Right renal pelvis (tissue), 4 donors: ENCODE measurements at places on chromosomes 11 and 22.

GRCh38 chr11:125155767-125156166, 8.8 kb upstream of the PKNOX2 start:
- no peak for DNase-seq

DNA sequence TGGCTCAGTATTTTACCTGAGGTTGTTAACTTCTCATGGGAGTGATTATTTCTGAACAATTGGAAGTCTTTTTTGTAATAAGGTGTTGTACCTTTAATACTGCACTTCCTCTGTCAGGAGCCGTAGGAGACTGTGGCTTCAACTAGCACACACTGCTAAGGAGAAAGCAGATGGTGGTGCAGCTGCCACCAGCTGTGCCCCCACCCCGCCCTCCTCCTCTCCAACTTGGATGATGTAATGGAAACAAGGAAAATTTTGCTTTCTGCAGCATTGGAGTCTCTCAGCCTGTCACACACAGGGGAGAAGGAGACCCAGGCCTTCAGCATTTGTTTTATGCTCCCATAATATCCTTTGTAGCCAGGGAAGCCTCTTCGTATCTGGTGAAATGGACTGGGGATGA, 91.2 kb downstream of the TEAD1 start:
- DNase-seq = no peak

- DNase-seq = no peak
Observed at GRCh38 chr11:119266063-119266462, 50.9 kb downstream of the MCAM start.

DNA sequence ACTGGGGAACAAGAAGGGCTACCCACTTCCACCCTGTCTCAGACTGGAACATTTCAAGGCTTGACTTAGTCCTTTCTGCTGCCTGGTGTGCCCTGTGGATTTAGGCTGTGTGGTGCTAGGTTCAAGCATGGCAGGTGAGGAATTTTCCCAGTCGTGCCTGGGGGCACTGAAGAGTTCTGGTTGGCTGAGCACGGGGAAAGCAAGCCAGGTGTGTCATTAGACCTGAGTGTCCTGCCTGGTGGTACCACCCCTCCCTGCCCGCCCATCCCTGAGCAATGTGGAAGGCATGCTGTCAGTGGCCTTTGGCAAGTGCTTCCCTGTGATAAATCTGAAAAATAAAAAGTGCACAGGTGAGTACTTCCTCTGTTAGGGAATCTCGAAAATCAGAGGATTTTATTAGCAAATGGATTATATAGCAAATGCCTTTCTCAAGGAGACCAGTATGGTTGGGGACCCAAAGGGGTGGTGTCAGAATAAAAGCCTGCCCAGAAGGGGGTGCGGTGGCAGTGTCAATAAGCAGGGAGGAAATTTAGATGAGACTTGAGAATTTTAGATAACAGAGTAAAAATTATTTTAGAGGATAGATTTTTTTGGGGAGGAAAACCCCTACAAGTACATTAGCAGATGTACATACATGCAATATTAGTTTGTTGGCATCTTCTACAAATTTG, 22.8 kb downstream of the TEAD1 start:
- no peak for DNase-seq

- DNase-seq = no peak
Observed at GRCh38 chr11:2307501-2308331, 5.9 kb downstream of the TSPAN32 start.

DNA sequence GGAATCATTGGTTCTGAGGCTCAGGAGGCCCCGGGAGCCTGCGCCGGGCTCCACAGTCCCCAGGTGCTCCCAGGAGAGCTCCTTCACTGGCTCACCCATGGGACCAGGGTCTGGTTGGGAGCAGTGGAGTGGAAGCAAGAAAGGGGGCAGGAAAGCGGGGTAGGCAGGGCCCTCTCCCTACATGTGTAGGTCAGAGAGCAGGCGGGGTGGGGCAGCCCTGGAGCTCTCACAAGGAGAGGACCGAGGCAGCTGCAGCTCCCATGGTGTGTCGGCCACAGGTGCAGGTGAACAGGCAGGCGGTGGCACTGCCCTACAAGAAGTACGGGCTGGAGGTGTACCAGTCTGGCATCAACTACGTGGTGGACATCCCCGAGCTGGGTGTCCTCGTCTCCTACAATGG, 28.3 kb downstream of the MUC2 start:
- no peak for DNase-seq

DNA sequence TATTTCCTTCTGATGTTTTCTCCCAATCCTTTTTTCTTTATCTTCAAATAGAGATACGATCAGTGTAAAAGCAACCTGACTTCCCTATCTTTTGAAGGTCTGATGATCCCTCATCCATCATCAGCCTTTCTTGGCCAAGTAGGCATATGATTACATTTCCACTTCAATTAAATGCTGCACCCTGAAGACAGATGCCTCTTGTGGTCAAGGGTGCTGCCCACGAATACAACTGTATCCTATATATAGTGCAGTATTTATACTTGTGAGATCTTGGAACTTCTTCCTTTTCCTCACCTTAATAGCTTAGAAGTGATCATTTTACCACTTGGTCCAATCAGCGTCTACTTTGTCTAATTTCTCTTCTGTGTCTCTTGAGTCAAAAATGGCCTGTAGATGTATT, 9.3 kb upstream of the ZNRF3 start:
- DNase-seq = no peak

GRCh38 chr11:2890466-2891294, 5.1 kb upstream of the CDKN1C start:
- DNase-seq = peak; percentile 61

GRCh38 chr11:123055191-123055901, 6.6 kb downstream of the HSPA8 start:
- DNase-seq = no peak

GRCh38 chr11:3802011-3802790, 4.8 kb upstream of the NUP98 start:
- no peak for DNase-seq

DNA sequence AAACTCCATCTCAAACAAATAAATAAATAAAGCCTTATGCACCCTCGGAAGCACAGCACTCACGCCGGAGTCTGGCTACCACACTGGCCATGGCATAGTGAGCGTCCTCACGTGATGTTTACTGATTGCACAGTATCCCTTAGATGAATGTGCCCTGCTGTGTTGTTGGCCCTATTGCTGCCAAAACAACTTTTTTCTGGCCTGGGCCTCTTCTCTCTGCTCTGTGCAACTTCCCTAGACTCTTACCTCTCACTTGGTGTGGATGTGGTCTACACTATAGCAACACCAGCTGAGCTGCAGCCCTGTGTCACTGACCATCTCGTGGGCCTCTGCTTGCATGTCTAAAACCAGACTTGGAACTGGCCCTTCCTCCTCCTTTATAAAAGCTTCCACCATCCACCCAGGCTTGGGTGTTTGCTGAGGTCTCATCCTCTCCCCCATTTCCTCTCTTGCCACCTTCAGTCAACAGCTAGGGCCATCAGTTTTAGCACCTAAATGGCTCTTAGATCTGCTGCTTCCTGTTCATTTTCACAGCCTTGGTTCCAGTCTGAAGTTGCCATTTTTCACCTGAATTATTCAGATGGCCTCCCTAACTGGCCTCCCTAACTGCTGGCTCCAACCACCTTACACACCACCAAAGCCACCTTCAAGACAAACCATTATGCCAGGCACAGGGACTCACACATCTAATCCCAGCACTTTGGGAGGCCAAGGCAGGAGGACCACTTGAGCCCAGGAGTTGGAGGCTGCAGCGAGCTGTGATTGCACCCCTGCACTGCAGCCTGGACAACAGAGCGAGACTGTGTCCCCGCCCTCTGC, 9.2 kb downstream of the ZNF74 start:
- DNase-seq = no peak

DNA sequence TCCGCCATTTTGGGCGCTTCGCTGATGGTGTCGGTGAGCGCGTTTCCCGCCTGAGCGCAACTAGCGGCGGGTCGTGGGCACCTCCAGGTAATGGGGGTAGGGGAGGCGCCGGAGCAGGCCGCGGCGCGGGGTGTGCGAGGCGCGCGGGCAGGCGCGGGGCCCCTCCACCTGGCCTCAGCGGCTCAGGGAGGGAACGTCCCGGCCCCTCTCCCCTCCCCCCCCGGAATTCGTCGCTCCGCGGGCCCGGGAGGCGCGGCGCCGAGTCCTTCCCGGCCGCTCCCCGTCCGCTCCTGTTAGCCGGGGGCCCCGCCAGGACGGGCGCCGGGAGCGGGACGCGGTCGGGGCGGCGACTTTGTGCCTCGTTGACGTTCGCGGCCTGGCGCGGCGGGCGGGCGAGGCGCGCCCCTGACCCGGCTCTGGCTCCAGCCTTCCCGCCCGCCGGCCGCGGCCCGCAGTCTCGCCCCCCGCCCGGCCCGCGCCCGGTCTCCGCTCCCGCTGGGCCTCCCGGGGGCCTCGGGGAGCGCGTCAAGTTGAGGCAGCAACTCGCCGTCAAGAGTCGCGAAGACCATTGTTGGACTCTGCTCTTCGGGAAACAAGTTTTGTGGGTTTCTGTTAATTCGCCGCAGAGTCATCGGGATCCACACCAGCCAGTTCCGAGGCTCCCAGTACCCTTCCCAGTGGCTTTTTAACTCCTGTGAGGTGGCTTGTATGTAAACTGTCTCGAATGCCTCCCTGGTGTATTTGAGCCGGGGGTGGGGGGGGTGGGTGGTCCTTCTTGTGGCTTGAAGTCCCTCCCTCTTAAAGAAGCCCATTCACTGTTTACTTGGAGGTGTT, at the start of gene PPP6R3:
Gene PPP6R3 (plus strand): TSS at position 12 of the 834 bp plus-strand sequence. CDS start 76,913 bp downstream, outside the sequence.
- DNase-seq = peak; percentile 45

- DNase-seq = no peak
Observed at GRCh38 chr11:129312730-129313503, 62.7 kb upstream of the BARX2 start.

GRCh38 chr11:71349627-71350026, 97.2 kb upstream of the SHANK2 start:
- DNase-seq = no peak

GRCh38 chr22:30413745-30414524, 11.6 kb upstream of the MTFP1 start:
- DNase-seq = no peak

GRCh38 chr22:49812838-49813237, 14.8 kb downstream of the BRD1 start:
- no peak for DNase-seq

DNA sequence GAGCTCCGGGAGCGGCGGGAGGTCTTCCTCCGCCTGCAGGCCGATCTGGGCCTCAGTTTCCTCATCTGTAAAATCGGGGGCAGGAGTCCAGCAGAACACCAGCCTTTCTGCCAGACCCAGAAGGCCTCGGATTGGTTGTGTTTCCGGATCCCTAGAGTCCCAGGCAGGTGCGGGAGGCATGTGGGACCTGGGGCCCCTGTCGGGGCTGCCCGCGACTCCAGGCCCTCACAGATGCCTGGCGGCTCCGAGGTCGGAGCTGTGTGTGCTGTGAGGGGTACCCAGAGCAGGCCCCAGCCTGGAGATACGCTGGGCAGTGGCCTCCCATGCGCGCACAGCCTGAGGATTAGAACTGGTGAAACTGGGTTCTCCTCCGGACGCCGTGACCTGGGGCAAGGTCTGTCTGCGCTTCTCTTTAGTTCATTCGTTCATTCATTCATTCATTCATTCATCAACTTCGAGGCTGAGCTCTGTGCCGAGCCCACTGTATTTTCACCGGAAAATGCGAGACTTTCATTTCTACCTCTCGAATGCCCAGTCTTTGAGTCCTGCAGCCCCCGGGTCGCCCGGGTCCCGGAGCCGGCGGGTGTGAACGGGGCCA, 24.6 kb downstream of the FLRT1 start:
- no peak for DNase-seq

DNA sequence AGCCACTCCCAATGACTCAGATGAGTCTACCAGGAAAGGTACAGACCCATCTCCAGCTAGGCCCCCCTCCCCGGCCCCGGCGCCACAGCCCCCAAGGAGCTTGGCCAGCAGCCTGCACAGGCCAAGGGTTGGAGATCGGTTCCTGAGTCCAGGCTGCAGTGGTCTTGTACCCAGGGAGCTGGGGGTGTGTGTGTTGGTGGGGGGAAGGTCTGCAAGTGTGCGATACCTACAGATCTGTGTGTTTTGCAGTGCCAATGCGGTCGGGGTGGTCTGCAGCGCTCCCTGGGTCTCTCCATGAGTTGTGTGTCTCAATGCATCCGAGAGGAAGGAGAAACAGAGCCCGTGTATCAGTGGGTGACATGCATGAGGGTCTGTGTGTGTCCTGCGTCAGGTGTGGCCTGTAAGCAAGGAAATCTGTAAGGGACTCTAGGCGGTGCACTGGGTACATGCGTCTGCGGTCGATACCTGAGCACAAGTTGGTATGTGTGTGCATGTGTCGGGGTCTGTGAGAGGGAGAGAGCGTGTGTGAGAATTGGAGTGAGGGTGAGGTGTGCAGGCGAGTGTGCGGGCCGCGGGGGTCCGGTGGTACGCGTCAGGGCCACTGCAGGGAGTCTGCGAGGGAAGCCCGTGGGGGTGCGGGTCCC, 645 bp downstream of the CDC42BPG start:
- no peak for DNase-seq

DNA sequence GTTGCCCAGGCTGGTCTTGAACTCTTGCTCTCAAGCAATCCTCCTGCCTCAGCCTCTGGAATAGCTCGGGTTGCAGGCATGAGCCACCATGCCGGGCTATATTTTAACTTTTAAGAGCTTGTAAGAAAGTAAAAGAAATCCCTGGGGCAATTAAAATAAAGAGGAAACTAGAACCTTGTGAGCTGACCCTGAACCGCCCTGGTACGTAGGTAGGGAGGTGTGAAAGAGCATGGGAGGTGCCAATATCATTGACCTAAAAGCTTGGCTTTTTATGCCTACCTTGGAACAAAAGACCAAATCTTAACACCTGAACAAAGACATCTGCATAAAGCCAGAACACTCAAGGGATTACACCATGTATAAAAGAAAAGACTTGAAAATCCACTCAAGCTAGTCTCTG, 595.1 kb downstream of the SOX6 start:
- DNase-seq = no peak

- DNase-seq = no peak
Observed at GRCh38 chr11:71947498-71947897, 18.7 kb downstream of the RNF121 start.

DNA sequence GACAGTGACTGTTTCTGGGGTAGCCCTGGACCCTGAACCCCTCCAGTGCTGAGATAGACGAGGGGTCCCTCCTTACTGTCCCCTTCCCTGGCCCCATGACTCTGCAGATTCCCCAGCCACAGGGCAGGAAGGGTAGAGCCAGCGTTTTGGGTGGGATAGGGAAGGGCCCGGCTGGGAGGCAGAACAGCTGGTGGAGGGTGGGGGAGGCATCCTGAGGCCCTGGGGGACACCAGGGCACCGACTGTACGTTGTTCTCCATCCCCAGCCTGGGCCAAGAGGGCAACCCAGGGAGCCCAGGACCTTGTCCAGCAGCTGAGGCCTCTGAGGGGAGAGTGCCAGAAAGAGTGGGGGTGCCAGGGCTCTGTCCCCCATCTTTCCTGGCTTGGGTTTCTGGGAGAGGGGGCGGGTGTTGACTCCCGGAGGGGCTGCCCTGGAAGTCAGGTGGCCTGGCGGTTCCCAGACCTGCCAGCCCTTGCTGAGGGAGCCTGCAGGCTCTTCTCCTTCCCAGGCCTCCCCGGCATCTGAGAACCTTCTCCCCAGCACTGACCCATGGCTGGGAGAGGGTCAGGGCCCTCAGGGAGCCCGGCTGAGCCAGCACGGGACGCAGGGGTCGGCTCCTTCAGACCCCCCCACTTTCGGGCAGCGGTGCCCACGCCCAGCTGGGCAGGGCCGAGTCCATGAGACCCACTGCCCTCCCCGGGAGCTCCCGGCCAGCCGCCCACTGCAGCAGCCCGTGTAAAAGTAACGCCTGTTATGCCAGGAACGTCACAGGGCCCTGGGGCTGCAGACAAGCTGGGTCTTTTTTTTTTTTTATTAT, 30.3 kb downstream of the IGF2 start:
- DNase-seq = no peak
